ENCODE measurements at places on chromosomes 1 and 21.
A peak's percentile ranks its signal among the peaks of the same experiment; 100 is the strongest.

- DNase-seq = no peak
Observed at GRCh38 chr1:156076609-156077429, 5.4 kb downstream of the MEX3A start.

GRCh38 chr1:15696956-15697521 lies 12.9 kb downstream of the PLEKHM2 start:
- DNase-seq = no peak

DNA sequence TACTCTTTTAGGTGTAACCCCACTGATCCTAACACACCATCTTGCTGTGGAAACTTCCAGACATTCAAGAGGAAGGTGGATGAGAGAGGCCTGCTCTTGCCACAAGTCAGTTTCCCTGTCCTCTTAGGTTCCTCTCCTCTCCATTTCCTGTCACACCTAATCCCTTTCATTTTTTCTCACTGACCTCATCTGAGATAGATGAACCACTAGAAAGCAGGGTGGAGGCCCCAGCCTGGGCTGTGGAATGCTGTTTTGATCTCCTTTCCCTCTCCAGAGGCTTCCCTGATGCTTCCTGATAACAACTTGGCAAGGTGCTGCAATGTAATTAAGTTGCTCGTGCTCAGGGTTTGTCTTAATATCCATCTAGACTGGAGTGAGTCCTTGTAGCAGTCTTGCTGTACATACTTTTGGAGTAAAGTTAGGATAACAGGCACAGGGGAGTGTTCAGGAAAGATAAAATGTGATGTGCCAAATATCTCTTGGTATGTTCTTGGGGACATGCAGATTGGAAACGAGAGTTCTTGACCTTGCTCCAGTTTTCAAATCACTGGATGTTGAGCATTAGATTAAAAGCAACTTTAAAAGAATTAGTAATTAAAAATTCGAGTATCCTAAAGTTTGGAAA lies 11.2 kb downstream of the LRRC42 start:
- peak; percentile 94 for DNase-seq

DNA sequence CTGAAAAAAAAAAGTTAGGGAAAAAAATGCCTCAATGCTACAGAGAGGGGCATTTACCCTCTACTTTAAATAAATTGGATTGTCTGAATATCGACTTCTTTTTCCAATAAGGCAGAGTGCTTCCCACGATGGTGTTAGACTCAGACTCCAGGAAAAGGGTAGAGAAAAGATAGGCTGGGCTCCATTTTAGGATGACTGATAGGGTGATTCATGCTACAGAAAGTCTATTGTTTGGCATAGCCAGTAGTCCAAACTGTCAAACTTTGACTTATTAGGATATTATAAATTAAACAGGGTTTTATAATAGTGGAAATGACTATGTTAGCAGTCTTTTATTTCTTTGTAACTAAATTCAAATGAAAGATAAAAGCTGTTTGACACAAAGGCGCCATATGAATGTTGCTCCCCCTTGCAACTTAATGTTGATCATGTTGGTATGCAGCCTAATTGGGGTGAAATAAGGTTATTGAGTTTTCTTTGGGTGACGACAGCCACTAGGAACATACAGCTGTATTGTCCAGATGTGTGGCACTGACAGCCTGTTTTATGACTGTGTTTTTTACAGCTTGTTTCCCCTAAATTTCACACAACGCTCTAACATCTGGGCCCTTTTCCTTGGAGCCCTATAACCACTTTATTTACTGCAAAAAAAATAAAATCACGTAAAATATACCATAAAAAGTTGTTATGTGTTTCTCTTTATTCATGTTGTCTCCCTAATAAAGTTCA lies 69.3 kb downstream of the SPAG17 start:
- DNase-seq = no peak

GRCh38 chr1:227486559-227486958 lies 76.8 kb upstream of the ZNF678 start:
- no peak for DNase-seq
